ENCODE measurements at places on chromosomes 1 and 21.

GRCh38 chr1:158248771-158249170, 5.5 kb upstream of the CD1A start:
- no peak for DNase-seq

- no peak for DNase-seq
These were observed 27.0 kb downstream of the TRMT1L start for GRCh38 chr1:185129708-185130107.

DNA sequence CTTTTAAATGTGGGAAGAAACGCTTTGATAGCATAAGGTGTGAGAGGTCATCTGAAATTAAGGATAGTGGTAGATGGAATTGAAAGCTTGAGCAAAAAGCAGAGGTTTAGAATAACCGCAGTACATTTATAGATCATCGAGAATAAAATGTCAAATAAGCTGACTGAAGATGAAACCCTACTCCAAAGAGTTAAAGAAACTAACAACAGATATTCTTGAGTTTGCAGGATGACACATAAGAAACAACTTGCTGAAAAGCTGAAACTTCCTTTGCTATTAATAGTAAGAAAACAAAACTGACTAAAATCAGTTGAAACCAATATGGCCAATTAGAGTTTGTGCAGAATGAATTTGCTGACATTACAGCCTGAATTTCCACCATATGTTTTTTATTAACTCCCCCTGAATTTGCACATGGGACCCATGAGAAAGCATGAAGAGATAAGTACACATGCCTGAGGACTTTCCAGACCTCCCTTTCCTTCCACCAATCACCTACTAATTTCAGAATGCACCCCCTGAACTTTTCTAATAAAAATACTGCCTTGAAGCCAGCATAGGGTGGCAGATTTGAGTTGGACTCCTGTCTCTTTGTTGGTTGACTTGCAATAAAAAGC, 1.7 kb upstream of the C1orf185 start:
- no peak for DNase-seq

GRCh38 chr1:65049941-65050713, 83.8 kb upstream of the JAK1 start:
- no peak for DNase-seq

GRCh38 chr1:156704930-156705320, 458 bp downstream of the CRABP2 start:
- DNase-seq, result no peak

GRCh38 chr1:30446095-30446494, 277.3 kb downstream of the MATN1 start:
- peak; percentile 17 for DNase-seq

DNA sequence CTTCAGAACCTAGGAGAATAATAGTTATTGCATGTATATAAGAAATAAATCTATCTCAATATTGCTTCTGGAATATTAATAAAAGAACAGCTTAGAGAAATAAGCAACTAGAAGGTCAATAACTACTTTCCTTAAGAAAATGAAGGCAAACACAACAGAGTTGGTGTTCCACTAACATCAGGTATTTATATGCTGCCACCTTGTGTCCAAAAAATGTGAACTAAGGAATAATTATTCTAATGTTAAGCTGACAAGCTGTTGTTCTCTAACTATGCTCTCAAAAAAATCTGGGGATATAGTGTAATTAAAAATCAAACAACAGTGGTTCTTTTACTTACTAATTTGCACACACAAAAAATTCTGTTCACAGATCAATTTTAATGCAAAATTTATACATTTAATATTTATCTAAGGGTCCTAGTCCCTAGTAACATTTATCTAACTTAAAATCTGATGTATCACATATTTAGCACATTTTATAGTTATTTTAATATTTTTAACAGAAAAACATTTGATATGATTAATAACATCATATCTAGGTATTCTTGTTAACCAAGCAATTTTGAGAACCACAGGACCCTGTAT, 39.6 kb downstream of the UCHL5 start:
- no peak for DNase-seq

DNA sequence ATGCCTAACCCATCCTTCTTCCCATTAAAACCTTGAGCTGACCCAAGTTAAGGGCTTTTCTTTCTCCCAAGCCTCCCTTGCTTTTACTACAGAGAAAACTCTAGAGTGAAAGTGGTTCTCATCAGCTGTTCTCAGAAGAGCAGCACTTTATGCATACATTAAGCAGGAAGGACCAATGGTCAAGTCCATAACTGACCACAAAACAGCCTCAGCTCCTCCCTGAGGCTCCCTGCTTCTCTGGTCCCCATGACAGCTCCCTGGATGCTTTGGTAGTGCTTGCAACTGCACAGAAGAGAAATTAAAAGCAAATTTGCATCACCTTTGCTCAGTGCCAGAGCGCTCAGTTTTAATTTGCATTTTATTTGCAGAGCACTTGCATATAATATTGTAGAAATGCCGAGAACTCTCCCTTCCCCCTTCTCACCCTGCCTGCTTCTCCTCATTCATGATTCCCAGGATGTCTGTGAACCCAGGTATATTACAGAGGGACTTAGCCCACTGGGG, 56.1 kb downstream of the LMX1A start:
- DNase-seq, result no peak

- DNase-seq, result no peak
These were observed 22.9 kb downstream of the HTR1D start for GRCh38 chr1:23194119-23194984.

GRCh38 chr21:34693192-34693810, 24.5 kb downstream of the CLIC6 start:
- DNase-seq, result peak; percentile 43

- no peak for DNase-seq
These were observed 41.4 kb downstream of the MAB21L3 start for GRCh38 chr1:116152577-116152943.

GRCh38 chr21:22903851-22904250, 1905.6 kb downstream of the NCAM2 start:
- no peak for DNase-seq

DNA sequence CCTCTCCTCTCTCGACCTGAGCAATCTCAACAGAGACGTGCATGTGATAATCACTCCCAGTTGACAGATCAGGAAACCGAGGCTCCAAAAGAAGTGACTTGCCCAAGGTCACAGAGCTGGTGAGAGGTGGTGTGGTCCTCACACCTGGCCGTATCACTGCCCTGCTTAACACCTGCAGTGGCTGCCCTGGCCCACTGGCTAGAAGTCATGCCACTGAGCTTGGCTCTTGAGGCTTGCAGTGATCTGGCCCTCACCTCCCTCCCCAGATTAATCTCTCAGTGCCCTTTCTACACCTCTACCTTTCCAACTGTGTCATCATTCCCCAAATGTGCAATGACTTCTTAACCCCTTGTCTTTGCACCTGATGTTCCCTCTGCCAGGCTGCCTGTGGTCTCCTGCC, 38.8 kb downstream of the CDCP2 start:
- no peak for DNase-seq

DNA sequence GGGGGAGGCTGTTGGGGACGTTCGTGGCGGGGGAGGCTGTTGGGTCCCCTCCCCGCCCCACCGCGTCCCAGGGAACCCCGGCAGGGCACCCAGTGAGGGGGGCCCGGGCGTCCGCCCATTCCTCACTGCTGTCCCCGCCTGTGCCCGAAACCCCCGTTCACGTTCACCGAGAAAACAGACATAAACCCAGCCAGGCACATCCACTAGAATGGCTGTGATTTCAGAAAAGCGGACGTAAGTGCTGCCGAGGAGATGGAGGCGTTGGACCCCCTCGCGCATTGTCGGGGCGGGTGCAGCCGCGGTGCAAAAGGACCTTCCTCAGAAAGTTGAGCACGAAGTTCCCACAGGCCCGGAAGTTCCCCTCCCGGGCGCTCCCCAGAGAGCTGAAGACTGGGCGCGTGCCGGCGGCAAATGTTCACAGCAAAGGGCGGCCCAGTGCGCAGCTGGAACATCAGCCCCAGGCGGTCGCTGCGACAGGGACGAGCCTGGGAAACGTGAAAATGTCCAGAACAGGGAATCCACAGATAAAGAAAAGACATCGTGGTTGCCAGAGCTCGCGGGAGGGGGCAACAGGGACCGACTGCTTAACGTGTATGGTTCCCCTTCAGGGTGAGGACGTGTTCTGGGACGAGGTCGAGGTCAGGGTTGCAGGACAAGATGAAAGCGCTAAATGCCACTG, 18.5 kb upstream of the SAMD11 start:
- DNase-seq, result peak; percentile 57

DNA sequence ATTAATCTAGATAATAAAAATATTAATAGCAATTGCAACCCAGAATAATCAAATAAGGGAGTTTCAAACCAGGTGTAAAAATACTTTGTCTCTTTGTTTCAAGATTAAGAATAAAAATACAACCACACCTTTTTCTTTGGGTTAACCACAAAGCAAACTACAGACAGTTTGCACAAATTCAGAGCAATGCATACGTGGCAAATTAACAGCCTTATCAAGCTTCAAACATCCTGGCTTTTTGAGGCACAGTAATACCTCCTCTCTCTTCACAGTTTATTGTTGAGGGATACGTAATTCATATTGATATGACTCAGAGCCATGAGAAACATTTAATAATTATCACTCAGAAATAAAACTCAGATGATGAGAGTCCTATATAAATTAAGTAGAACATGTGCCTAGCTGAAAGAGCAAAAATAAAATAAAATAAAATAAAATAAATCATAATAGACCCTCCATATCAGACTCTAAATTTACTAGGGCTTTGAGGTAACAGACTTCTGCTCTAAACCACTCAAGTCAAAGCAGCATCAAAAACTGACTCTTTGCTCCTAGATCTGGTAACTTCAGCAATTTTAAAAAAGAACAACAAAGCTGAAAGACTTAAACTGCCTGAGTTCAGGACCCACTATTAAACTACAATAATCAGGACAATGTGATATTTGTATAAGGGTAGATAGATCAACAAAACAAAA, 11.4 kb downstream of the EDEM3 start:
- DNase-seq, result no peak

GRCh38 chr1:111404588-111404987, 22.9 kb downstream of the OVGP1 start:
- DNase-seq, result no peak

DNA sequence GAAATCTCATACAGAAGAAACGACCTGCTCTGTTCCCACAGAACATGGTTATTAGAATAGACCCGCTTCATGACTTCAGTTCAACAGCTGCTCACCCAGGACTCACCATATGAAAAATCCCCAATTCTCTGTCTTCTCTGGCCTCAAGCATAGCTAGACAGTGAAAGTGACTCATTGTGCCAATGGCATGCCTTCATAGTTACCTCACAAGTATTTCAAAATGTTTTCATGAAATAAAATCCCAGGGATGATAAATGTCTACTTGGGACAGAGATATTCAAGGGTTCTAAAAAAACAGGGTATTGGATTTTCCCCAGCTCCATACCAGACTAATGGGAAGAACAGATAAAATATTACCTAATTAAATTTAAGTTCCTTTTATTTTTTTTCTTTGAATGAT, 82.3 kb downstream of the NOTCH2 start:
- no peak for DNase-seq

- DNase-seq, result no peak
These were observed 226.2 kb upstream of the C1orf174 start for GRCh38 chr1:4126251-4126650.

GRCh38 chr1:234585330-234586055, 24.5 kb downstream of the IRF2BP2 start:
- DNase-seq, result no peak

DNA sequence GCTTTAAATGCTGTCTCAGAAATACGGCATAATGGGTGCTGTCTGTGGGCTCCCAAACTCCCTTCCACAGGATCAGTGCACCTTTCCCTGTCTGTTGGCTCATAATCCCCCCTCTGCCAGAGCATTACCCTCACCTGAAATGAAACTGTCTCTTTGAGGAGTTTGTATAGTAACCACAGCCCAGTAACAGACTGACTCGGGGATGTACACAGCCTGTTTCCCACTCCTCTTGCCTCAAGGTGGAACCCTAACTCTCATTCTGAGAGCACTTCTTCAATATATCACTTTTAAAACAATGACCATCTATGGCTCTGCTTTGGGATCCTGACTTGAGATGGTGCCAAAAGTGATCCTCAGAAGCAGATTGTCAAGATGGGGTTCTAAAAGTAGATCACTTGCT, 332.5 kb downstream of the AMY1C start:
- no peak for DNase-seq

DNA sequence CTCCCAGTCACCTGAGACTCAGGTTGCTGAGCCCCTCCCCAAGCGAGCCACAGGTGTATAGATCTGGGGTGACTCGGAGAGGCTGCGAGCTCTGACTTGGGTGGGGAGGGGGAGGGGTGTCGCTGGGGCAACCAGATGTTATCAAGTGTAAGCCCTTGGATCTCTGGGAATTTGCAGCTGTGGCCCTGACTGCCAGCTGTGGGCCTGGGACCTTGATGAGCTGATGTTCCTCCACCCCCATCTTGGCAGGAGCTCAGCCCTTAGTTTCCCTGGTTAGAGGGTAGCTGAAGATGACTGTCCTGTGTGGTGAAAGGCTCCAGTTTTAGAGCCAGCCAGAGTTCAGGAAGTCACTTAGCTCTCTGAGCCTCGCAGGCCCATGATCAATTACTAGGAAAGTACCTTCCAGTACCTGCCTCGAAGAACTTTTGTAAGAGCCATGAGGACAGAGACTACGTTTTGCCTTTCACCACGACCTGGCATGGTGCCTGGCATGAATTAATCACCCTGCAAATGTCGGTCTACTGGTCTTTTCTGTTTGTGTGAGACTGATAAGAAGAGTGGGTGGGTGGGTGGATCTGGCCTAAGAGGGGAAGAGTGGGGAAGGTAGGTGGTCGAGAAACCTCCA, 55.8 kb downstream of the YARS1 start:
- peak; percentile 82 for DNase-seq

DNA sequence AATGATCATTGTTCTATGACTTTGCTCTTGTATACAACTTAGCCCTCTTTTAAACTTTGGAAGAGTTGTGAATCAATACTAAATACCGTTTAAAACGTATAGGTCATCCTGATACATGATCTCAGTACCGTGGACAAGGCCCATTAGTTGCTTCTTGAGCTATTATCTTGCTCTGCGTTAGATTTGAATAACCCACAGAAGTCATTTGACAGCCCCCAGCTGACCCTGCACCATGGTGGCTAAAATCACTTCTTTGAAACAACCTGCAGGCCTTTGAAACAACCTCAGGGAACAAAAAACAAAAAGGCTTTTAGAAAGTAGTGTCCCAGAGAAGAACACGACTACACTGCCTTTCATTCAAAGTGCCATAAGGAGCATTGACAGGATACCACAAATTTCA, 473.0 kb upstream of the ADGRL2 start:
- DNase-seq, result no peak

- peak; percentile 85 for DNase-seq
These were observed 700 bp upstream of the SYDE2 start for GRCh38 chr1:85201340-85202091.

GRCh38 chr1:165234149-165234548, 122.4 kb downstream of the LMX1A start:
- DNase-seq, result no peak

DNA sequence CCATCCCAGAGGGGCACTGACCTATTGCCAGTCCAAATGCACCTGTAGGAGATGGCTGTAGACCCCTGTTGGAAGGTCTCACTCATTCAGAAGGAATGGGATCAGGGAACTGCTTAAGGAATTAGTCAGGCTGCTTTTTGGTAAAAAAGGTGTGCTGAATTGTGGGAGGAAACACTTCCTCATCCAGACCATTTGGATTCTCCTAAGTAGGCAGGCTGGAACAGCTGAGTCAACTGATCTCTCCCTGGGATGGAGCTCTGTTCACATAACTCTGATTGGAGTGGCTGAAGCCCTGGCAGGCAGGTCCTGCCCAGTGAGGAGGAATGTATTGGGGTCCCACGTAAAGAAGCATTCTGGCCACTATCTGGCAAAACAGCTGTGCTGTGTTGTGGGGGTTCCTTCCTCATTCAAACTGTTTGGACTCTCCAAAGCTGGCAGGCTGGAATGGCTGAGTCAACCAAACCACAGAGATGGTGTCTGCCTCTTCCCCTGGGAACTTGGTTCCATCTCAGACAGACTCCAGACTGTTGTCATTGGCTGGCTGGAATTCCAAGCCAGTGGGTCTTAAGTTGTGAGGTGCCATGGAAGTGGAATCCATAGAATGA, 70.7 kb upstream of the PDC start:
- DNase-seq, result no peak

Measured in H9 (cell line).